ENCODE measurements at places on chromosomes 5 and 9.

- DNase-seq, result no peak
Observed at GRCh38 chr9:122286764-122287163, 22.1 kb downstream of the MRRF start.

- DNase-seq, result no peak
Observed at GRCh38 chr9:112905084-112905483, 14.4 kb upstream of the SLC46A2 start.

- no peak for DNase-seq
Observed at GRCh38 chr9:109325089-109325488, 4.2 kb upstream of the EPB41L4B start.

GRCh38 chr5:42315214-42315613 lies 108.0 kb upstream of the GHR start:
- no peak for DNase-seq

GRCh38 chr9:137306066-137306849 lies 4.2 kb upstream of the NRARP start:
- DNase-seq, result peak; percentile 11

DNA sequence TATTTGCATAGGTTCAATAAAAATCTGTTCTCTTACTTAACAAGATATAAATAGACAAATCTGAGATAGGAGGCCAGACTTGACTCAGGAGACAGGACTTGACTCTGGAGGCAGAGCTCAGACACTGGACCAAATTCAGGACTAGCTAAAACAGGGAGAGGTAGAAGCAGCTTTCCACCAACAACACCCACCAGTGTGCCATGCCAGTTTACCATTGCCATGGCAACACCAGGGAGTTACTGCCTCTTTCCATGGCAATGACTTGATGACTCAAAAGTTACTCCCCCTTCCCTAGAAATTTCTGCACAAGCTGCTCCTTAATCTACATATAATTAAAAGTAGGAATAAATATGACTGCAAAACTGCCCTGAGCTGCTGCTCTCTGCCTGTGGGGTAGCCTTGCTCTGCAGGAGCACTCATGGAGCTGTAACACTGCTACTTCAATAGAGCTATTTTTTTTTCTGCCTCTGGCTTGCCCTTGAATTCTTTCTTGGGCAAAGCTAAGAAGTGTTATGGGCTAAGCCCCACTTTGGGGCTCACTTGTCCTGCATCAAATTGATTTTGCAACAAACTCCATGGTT lies 473.0 kb downstream of the PLK2 start:
- no peak for DNase-seq

DNA sequence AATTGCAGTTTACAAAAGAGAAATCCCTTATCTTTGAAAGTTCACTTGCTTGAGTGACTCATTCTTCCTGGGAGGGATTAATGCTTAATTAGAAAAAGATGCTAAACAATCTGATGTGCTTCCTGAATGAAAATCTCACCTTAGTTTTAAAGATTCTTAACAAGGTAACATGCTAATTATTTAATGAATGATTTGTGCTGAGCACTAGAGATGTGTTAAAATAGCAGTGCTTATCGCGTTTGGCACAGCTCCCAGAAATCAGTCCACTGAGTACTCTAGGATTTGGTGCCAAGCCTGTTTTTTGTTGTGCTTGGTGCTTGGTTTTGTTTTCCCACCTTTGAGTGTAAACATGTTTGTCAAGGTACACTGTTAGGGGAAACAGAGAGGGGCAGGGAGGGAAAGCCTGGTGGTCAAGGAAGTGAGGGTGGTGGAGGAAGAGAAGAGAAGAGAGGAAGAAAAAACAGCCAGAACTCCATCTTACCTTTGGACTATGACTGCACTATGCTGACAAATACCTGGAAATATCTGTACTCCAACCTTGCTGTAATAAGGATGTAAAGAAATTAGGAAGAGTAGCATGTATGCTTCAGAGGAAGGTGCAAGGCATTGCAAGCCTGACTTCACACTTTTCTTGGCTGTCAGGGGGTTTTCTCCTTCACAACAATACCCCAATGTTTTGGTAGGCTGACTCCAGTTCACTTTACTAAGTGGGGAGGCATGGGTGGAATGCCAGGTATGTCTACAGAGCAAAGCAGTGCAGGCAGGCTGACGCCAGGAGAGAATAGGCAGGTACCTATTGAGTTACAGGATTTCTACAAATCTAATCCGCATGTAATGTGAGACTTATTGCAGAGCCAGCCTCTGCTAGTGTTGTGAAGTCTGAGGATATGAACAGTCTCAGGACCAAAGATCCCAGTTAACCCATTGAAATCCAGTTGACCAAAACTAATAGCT lies 157.2 kb upstream of the ISL1 start:
- no peak for DNase-seq

GRCh38 chr5:172556971-172557461 lies 84.0 kb upstream of the NEURL1B start:
- DNase-seq, result no peak

GRCh38 chr9:129402371-129402739 lies 218.5 kb downstream of the C9orf50 start:
- no peak for DNase-seq

DNA sequence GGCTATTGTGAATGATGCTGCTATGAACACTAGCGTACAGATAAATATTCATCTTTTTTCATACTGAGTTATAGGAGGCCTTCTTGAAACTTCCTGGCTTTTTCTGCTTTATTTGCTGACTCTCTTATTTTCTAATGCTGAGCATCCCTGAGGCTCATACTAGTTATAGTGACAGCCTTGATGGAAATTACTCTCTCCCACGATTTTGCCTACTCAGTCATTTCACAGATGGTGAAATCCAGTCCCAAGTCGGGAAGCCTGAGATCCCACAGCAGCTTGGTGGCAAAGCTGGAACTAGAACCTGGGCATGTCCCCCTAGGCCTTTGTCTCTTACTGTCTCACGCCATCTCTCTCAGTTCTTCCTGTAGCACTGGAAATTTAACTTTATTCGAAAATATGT lies 22.4 kb downstream of the NANS start:
- no peak for DNase-seq

DNA sequence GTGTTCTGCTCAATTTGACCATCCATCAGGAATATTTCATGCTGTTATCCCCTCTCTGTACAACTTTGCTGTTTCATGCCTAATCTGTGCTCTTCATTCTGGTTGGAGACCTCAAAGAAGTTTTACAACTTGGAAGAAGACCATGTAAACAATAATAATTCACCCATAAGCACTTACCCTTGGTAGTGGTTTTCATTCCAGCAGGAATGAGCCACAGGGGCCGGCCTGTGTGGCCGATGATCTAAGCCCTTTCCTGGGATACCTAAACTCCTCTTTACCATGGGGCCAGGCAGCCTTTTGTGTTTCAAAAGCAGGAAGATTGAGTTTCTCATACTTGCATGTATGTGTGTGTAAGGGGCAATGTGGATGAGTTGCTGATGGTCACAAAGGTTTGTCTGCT lies 165.0 kb downstream of the FGF1 start:
- DNase-seq, result no peak

- DNase-seq, result no peak
Observed at GRCh38 chr5:134099288-134099872, 15.1 kb upstream of the TCF7 start.

DNA sequence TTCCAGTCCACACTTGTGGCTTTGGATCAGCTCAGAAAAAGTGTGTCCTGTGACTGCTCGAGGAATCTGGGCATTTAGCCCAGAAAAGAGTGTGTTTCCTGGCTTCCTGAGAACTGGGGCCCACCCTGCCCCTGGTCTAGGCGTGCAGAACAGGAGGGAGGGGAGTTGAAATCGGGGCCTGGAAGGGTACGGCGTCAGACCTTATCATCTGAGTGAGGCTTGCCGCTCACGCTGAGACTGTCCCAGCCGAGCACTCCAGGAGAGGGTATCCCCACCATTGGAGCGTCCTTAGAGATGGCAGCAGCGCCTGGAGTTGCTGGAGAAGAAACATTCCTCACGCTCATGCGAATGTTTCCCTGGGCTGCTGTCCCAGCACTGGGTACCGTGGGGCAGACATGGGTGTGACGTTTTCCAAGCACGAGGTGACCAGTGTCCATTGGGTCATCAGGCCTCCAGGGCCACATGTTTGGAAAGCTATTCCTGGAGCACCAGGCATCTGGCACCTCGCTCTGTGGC lies 22.5 kb downstream of the NEK6 start:
- no peak for DNase-seq

GRCh38 chr5:15691521-15691920 lies 191.5 kb downstream of the FBXL7 start:
- no peak for DNase-seq

DNA sequence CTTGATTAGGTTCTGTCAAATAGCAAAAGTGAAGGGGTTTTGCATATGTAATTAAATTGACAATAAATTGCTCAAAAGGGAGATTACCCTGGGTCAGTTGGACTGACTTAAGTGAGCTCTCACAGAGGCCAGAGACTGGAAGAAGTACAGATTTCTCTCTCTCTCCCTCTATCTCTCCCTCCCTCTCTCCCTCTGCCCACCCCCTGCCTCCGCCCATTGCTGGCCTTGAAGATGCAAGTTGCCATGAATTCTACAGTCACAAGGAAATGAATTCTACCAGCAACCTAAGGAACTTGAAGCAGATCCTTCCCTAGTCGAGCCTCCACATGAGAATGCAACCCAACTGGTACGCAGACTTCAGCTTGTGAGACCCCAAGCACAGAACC lies 119.2 kb downstream of the LPAR1 start:
- DNase-seq, result no peak

GRCh38 chr9:126605792-126606482 lies 7.8 kb upstream of the LMX1B start:
- DNase-seq, result no peak

DNA sequence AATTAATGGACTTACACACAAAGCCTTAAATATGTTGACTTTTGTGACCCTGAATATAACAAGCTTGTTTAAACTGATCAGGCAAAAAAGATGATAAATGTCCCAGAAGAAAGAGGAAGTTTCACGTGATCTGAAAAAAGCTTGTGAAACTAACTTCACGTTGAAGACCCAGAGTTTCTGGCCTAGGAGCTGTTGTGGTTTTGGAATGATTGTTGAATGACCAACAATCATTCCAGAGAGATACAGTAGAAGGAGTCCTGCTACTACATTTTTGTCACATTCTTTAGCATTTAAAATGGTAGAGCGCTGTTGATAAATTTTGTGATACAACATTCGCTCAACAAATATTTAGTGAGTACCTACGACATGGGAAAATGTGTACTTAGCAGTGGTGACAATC lies 143.1 kb upstream of the FBN2 start:
- DNase-seq, result no peak

DNA sequence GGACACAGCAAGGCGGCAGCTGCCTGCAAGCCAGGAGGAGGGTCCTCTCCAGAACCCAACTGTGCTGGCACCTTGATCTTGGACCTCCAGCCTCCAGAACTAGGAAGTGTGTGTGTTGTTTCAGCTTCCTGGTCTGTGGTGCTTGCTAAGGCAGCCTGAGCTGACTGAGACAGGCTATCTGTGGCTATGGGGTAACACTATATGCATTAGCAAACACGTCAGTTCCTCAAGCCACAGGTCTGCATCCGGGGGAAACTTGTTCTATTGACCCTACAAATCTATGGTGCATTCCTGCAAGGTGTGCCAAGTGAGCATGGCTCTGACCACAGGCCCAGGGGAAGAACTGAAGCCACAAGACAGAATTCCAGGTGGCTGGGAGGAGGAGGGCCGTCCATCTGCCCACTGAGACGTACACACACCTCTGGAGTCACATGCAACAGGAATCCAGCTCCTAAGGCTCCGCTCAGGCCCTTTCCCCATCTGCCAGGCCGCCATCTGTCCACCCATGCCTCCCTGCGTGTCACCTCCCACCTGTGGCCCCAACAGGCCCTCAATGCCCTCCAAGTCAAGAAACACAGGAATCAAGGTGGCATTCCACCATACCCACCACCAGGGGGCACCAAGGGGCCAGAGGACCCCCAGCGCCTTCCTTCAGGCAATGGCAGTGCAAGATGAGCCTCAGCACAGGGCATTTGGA lies 174.9 kb downstream of the ROR2 start:
- peak; percentile 56 for DNase-seq

GRCh38 chr5:72661405-72661804 lies 154.2 kb upstream of the ZNF366 start:
- no peak for DNase-seq

GRCh38 chr9:78985084-78985738 lies 586.6 kb upstream of the TLE4 start:
- no peak for DNase-seq

- DNase-seq, result no peak
Observed at GRCh38 chr9:138105123-138105415, 227.5 kb downstream of the CACNA1B start.

DNA sequence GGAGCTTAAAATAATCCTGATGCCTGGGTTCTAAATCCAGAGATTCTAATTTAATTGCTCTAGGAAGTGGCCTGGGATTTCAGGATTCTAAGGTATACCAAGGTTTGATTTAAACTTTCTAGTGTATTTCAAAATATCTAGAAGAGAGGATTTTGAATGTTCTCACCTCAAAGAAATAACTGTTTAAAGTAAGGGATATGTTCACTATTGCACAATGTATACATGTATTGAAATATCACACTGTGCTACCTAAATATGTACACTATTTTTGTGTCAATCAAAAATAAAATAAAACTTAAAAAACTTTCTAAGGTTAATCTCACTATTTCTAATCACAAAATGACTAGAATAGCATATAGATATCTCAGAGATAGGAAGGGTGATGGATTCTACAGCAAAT lies 34.0 kb downstream of the TNFSF8 start:
- DNase-seq, result no peak

- no peak for DNase-seq
Observed at GRCh38 chr9:12511726-12512125, 181.5 kb upstream of the TYRP1 start.

DNA sequence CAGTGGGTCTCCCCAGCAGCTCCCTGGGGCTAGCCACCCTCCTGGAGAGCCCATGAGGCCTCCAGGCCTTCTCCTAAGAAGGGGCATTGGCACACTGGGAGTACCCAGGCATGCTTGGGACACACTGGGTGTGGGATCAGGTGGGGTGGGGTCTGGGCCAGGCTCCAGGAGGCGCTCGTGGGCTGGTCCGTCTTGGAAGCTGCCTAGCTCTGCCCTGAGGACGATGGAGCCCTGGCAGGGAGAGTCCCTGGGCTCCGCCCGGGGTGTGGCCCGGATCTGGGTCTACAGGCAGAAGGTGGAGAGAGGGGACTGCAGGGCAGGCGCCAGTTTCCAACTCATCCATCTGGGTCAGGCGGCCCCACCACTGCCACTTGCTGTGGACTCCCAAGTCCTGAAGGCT lies 2.4 kb downstream of the PRRX2 start:
- DNase-seq, result no peak

All from activated naive CD4-positive, alpha-beta T cell treated with anti-CD3 and anti-CD28 coated beads, Interleukin-2, amount 50 U/mL, for 16 hours (primary cell).